Activated CD4-positive, alpha-beta memory T cell treated with anti-CD3 and anti-CD28 coated beads, Interleukin-2, amount 10 ng/mL, durations not matched to agents 7 days and 5 days (primary cell): ENCODE measurements at places on chromosomes 5 and 9.

DNA sequence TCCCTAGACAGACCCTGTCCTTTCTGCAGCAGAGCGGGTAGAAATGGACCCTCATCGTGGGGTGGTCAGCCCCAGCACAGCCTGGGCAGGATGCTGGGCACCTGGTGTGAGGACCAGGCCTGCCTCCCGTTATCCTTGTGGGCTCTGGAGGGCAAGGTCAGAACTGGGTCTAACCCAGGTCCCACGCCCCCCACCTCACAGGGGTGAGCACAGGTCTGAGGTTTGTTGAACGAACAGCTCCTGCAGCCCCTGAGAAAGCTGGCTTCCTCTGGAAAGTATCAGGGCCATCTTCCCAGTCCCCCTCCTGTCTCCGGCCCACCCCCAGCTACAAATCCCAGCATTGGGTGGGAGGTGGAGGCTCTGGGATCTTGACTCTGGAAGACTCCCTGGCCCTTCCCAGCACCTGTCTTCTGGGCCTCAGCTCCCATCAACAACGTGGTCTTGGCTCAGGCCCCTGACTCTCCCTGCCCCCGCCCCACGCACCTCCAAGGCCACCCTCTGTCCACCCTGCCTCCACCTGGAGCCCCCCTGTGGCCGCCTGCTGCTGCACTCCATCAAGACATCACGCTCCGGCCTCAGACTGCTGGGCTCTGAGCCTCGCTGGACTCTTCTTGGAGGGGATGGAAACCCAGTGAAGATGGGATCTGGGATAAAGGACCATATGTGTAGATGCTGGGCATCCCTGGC is 30.1 kb upstream of the CNOT6 start:
- DNase-seq = no peak

GRCh38 chr5:113526421-113526820 is 12.9 kb downstream of the YTHDC2 start:
- no peak for DNase-seq

- DNase-seq = no peak
Measured at GRCh38 chr5:64384765-64385164, 121.0 kb upstream of the RGS7BP start.

- no peak for DNase-seq
Measured at GRCh38 chr9:99221266-99221620, 499 bp downstream of the ALG2 start.

GRCh38 chr5:6328173-6328572 is 50.2 kb downstream of the MED10 start:
- peak; percentile 39 for DNase-seq

DNA sequence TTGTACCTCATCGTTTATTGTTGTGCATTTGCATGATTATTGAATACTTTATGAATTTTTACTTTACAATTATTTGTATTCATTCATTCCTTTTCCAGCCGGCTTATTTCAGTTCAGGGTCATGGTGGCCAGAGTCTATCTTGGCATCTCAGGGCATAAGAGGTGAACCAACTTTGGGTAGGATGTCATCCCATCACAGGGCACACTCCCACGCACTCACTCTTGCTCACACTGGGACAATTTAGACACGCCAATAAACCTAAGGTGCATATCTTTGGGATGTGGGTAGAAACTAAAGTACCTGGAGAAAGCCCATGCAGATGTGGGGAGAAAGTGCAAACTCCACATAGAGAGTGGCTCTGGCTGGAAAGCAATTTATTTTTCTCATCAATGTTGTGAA is 158.1 kb upstream of the MAST4 start:
- DNase-seq = no peak
